Renal cortical epithelial cell (primary cell): ENCODE measurements at places on chromosomes 6 and 20. TPM values are rescaled to one million over a fixed set of nuclear protein-coding genes. Genes with fewer than 3 reads are reported as not detected.
A peak's percentile ranks its signal among the peaks of the same experiment; 100 is the strongest.

The OXT gene
- not detected in 2 replicates for total RNA-seq

The EYA2 gene
- total RNA-seq = not detected in 2 replicates

The LHFPL5 gene
- total RNA-seq = 0.10 TPM in 1 of 2 replicates, not detected in the other

The MRPS18A gene
- total RNA-seq = 35.5 and 62.0 TPM in 2 replicates

The ATP9A gene
- 33.0 and 60.6 TPM in 2 replicates for total RNA-seq

The CGA gene
- total RNA-seq = not detected in 2 replicates

The BNIP5 gene
- total RNA-seq = 0.35 TPM in 1 of 2 replicates, not detected in the other

The HLA-DMA gene
- 1.9 and 6.1 TPM in 2 replicates for total RNA-seq

GRCh38 chr20:52305024-52305645, 113.6 kb upstream of the ZFP64 start:
- no peak for DNase-seq

DNA sequence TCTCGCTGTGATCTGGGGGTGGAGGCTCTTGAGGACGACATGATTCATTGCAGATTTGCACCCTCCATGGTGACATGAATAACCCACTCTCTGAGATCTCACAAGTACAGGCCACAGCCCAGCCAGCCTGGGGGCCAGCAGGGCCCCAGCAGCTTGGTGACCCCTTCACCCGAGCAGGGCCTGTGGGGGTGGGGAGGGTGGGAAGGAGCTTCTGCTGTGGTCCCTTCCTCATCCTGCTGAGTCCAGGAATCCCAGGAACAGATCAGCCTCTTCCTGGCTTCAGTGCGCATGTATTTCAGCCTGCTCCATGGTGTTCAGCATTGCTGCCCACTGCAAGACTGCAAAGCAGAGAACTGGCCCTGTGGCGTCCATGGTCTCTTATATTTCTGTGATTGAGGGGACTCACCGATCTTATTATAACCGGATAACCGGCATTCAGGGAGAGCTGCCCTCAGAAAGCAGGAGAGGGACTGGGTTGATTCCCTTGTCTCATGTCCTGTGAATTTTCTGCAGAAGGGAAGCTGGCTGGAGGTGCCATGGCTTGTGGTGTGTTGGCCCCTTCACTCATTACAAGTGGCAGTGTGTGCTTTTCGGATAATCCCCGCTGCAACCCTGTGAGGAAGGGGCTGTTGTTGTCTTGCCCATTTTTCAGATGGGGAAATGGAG, 118.8 kb upstream of the FRMD1 start:
- no peak for DNase-seq

DNA sequence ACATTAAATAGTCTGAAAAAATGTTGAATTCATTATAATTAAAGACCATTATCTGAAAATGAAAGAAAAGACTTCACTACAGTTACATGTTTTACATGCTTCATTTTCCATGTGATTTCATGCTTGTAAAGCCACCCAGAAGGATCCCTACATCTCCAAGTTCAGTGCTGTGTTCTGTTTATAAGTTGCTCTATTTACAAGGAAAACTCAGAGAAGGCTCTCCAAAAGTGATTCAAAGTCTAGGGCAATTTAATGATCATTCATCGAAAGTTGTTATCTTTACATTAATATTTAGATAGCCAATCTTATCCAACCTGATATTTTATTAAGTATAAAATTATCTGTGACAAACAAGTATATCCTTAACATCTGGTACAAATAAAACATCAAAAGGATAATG, 494.9 kb upstream of the RNF217 start:
- DNase-seq = no peak

DNA sequence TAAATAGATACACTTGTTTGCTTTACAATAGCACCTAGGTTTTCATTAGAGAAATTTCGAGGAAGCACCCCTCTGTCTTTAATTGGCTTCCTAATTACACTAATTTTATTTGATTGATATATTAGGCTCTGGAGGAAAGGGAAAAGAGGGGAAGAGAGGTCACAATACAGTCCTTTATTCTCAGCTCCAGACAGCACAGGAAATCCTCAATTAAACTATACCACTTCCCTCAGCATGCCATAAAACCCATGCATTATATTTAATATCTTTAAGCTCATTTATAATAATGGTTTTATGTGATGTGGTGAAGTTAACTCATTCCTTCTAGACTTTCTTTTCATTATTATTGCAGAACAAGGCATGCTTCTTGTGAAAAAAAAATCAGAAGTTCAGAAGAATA, 17.7 kb upstream of the PDE7B start:
- no peak for DNase-seq

DNA sequence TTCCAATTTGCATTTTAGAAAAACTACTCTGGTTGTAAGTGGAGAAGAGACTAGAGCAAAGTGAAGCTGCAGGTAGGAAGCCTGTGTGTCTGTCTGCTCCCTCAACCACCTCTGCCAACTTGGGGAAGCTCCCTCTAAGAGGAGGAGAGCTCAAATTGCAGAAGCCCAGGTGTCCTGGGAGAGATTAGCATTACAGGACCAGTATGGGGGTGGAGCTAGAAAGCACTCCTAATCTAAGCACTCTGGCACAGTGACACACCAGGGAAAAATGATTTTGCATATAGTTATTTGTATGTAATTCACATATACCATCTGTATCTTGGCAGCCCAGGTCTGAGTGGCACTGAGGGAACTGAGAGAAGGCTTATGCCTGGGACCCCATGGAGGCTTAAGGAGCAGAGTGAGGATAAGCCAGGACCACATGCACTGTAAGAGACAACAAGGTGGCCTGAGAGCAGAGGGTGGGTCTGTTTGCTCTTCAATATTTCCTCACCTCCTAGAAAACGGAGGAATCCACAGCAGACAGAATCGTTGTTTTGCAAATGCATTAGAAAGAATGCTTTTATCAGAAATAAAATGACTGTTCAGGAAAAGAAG, 13.6 kb downstream of the GSTA2 start:
- no peak for DNase-seq

DNA sequence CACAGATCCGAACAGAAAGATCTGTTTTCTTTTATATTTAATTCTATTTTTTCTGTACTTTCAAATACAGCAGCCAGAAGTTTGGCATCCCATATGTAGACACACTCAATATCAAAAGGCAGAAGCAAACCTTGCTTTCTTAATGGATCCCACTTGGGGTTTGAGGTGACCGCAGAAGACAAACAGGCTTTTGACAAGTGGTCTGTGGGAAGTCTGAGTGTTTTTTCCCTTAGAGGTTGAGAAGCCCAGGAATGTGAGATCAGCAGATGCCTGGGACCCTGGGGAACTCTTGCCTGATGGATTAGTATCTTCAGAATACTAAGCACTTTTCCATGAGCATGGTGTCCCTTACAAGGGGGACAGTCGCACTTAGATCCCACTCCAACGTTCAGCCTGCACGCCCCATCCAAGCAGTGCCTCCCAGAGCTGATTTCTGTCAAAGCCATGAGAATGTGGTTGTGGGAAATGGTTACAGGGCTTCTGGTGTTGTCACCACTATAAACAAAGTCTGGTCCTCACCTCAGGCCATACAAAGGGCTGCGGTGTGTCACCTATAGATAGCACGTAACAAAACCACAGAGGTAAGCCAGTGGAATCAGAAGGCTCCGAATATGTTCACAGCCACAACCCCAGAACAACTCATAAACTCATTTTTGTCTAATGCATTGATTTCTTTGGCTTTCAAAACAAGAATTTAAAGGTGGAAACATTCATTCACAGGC, 12.7 kb downstream of the IL17F start:
- no peak for DNase-seq

DNA sequence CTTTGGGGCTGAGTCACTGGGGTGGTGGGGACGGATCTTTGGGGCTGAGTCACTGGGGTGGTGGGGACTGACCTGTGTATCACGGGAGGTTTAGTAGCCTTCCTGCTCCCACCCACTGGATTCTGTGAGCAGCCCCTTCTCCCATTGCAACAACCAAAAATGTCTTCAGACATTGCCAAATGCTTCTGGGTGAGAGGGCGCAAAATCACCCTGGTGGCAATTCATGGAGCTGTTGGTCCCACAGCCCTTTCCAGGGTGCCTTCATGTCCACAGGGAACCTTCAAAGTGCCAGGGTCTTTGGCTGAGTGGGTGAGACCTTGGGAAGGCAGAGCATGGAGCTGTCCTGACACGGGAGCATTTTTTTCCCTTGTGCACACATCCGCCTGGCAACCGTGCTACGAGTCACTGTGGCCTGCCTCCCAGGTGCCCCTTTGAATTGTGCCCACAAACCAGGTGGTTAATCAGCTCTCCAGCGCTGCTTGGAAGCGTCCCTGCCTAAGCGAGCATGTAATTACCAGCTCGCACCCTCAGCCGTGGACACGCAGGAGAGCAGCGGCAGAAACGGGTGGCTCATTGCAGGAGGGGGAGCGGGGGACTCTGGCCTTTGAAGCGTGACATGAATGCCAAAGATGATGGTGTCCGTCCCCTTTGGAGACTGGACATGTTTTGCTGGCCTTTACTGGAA, 27.4 kb upstream of the APCDD1L start:
- peak; percentile 61 for DNase-seq

DNA sequence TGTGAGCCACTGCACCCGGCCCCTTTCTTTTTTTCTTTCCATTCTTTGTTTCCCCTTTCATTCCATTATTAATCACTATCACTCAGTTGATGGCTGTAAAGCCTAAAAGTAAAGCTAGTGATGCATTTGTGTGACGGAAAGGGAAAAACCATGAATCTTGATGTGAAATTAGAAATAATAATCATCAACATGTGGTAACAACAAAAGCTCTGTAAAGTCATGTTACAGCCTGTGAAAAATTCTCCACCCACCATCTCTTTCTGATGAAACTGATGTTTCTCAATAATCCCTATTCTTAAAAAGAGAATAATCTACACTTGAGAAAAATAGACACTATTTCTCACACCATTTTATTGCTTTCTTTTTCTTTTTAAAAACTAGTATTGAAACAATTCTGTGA, 80.0 kb downstream of the CRYBG1 start:
- DNase-seq = no peak

- no peak for DNase-seq
Measured at GRCh38 chr20:47561603-47562583, 60.2 kb downstream of the NCOA3 start.

DNA sequence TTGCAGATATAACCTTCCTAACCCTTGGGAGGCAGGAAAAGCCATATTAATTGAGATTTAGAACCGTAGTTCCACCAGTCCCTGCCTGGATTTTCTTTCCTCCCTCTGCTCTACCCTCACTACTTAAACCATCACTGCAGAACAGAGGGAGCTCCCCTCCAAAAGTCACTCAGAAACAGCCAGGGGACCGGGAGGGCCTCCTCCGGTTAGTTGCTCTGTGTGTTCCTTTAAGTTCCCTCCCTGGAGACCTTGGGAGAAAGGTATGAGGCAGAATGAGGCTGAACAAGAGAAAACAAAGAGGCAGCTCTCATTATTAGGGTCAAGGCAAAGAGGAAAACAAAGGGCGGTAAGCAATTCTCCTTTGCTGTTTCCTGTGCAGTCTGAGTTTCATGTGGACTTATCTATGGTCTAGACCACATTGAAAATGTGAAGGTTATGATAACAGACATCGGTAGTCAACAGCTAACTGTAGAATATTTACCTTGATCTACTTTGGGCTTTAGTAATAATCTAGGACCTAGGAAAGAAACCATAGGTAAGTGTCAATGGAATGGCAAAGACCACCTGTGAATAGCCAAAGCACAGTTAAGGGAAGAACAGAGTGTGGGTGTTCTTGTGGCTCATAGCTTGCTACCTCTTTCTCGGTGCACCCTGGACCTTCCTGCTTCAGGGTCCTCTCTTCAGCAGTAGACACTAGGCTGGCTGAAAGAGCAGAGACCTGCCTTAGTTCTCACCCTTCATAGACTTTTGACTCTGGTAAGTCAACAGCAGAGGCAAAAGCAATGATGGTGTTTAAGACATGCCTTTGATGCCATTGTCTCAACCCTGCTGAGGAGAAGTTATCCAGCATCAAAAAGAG, 250.9 kb upstream of the CITED2 start:
- DNase-seq = no peak

- DNase-seq = no peak
Measured at GRCh38 chr6:56243518-56244070, 3.8 kb downstream of the COL21A1 start.

- no peak for DNase-seq
Measured at GRCh38 chr20:42524058-42524457, 665.6 kb downstream of the PTPRT start.

GRCh38 chr6:42292004-42292740, 74.5 kb upstream of the MRPS10 start:
- peak; percentile 96 for DNase-seq

DNA sequence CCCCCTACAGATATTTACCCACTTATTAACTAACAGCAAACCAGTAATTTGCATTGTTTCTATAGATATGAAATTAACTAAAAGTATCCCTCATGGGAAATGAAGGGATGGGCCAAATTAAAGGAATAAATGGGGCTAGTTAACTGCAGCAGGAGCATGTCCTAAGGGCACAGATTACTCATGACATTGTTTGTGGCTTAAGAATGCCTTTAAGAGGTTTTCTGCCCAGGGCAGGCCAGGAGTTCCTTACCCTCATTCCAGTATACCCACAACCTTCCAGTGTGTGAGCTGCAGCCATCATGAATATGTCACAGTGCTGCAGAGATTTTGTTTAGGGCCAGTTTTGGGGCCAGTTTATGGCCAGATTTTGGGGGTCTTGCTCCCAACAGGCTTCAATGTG, 1101.9 kb downstream of the PRIM2 start:
- DNase-seq = no peak

DNA sequence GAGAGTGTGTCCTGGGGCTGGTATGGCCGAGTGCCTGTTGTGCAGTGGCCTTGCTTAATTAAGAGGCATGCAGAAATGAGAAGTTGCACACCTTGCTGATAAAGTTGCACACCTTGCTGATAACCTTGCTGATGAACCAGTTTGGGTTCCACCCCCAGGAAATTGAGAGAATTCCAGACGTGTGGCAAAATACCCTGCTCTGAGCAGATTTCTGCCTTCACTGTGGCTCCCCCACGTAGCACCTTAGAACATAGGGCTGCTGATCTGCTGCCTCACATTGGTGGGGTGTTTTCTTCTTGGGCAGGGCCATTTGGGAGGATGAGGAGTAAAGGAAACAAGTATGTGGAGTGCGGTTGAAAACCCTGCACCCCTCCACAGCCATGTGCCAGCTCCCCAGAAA, 22.5 kb upstream of the ADRM1 start:
- no peak for DNase-seq

- no peak for DNase-seq
Measured at GRCh38 chr6:145814035-145814500, 527 bp downstream of the FBXO30 start.

DNA sequence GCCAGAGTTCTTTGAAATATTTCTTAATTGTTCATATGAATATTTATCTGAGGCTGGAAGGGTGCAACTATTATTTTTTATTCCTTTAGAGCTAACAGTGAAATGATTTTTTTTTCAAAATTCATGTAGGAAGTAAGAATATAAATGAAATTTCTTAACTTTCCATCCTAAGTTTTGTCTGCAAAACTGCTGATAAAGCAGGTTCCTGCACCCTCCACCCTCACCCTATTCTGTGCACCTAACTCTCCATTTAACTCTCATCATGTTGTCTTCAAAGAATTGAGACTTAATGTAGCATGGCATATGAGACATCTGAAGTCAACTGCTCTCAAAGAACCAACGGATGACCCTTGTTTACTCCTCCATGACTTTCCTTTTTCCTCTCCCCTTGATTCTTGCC, 23.5 kb upstream of the MANEA start:
- DNase-seq = no peak

- DNase-seq = peak; percentile 70
Measured at GRCh38 chr6:11500008-11500407, 37.5 kb upstream of the TMEM170B start.

- DNase-seq = no peak
Measured at GRCh38 chr6:17714177-17714576, 7.5 kb upstream of the NUP153 start.
